Activated effector memory CD4-positive, alpha-beta T cell treated with anti-CD3 and anti-CD28 coated beads, Interleukin-2, amount 50 U/mL, for 16 hours (primary cell): ENCODE measurements at places on chromosomes 1 and 21.

DNA sequence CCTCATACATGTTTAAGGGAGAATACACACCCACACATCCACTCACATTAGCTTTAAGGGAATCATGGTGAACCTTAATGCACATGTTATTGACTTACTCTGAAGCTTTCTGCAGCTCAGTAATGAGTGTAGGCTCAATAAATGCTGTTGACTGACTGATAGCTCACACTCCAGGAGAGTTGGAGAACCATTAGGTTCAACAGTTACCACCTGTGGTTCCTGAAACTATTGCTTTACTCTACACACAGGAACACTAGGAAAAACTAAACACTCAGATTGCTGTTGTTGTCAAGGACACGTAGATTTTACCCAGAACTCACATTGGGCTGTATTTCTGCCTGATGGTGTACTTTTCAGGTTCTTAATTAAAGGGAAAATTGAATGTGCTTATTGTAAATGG, 37.3 kb downstream of the ZC3H11B start:
- DNase-seq, result no peak

GRCh38 chr1:89998306-89998705, 3.4 kb downstream of the ZNF326 start:
- DNase-seq, result no peak

DNA sequence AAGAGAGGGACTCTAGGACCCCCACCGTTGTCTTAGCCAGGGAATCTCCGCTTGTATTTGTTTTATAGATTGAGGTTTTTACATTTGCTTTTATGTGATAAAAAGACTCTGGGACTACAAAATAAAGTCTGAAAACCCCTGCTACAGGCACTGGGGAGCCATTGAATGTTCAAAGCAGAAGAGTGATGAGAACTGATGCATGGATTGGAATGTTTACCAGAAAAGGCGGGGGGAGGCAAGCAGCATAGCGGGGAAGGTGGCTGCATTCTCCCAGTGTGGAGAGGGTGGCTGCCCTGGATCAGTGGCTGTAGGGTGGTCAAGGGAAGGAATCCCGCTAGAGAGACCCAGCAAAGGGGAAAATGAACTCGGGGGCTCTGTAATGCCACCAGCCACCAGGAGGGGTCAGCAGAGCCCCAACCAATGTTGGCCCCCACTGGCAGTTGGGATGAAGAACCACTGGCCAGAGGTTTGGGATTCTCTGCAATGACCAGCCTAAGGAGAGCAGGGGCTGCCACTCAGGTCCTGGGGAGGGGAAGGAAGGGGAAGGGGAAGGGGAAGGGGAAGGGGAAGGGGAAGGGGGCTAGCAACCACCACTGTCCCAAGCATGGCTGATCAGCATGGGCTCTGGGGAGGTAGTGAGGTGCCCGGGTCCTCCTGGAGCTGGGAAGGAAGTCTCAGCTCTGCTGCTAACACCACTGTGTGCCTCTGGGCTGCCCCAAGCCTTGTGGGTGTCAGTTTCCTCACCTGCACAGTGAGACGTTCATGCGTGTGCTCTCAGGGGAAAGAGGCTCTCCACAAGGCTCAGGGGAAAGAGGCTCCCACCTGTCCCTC, 19.2 kb upstream of the PEF1 start:
- peak; percentile 86 for DNase-seq

- DNase-seq, result no peak
These were observed 367.1 kb upstream of the ADGRL4 start for GRCh38 chr1:79373481-79374125.

DNA sequence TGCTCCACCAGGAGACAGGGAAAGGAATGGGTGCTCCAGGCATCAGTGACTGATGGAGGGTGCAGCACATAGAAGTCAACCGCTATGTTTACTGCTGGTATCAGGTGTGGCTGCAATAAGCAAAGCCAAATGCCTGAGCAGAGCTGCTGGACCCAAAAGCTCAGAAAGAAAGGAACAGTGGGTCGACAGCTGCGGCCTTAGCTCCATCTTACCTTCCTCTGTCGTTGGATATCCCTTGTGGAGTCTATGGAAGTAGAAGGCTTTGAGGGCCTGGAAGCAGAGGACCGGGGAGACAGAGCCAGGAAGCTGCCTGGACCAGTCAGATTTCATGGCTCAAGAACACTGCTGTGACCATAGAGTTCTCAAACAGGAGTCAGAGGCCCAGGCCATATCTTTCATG, 45.3 kb downstream of the RIMS3 start:
- no peak for DNase-seq

DNA sequence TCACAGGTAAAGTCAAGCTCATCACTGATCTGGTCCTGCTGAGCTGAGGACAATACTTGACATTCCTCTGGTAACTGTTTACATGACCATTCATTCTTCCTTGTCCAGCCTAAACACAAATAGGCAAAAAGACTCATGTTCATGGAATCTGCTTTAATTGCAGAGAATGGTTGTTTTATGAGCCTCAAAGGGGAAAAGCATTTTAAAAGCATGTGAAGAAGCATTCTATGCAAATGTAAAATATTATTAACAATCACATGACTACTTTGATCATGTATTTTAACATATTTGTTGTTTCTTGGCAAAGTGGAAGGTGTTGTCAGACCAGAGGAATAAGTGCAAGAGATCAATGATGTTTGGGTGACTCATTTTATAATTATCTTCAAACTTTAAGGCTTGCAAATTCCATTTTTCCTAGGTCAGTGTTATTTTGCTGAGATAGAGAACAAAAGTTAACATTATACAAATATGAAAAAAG, 133.7 kb downstream of the RUNX1 start:
- no peak for DNase-seq
